ENCODE measurements at places on chromosomes 7 and 10.
A peak's percentile ranks its signal among the peaks of the same experiment; 100 is the strongest.

- no peak for DNase-seq
Observed at GRCh38 chr7:15802425-15802824, 115.9 kb upstream of the MEOX2 start.

DNA sequence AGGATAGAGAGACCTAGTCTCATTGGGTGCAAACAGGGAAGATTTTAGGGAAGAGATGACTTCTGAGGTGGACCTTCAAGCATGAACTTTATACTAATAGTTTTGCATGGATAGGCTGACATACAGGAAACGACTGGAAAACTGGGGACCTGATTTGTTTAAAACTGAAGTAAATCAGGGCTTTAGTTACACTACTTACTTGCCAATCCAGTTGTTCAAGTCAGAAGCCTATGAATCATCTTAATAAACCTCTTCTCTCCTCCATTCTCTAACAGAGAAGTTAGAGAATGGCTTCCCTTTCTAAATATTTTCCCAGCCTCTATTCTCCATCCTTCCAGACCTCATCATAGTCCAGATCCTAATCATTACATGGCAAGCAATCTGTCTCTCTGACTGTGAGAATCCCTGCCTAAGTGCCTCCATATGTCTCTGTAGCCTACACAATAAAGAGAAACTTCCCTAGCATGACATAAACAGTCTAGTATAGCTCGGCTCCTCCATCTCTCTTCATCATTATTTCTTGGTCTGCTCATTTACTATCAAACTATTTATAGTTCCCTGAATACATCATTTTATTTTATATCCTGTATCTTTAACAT lies 55.8 kb downstream of the PRKG1 start:
- DNase-seq, result no peak

DNA sequence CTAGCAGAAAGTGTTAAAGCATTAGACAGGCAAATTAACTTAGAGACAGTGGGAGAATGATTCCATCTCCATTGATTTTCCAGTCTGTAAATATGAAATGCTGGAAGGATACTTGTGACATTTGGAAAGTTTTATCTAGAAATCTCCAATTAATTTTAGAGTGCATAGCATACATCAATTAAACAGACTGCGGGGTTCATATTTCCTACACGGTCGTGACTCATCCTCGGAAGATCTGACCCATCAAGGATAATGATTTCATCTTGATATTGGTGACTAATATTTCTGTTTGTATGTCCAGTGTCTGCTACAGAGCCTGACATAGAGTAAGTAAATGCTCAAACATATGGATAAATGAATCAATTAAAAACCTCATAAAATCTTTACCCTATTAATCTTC lies 474.9 kb downstream of the KCNMA1 start:
- no peak for DNase-seq

- DNase-seq, result peak; percentile 31
Observed at GRCh38 chr10:123043409-123043925, 34.7 kb downstream of the ACADSB start.

- no peak for DNase-seq
Observed at GRCh38 chr10:121813857-121814256, 114.0 kb downstream of the ATE1 start.

DNA sequence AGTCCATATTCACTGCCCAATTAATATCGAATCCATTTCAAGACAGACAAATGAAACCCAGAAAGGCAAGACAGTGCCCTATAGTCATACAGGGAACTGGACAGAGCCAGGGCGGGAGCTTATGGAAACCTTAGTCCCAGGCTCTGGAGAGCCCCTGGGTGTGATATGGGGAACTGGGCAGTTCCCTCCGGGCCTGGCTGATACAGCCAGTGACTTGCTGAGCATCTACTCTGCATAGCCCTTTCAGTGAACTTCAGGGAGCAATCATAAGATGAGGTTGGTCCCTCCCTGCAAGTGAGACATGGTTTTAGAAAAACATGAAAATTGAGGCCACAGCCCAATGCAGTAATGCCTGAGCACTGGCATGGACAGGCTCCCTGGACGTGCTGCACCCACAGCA lies 241.9 kb downstream of the GRID1 start:
- DNase-seq, result no peak

- DNase-seq, result no peak
Observed at GRCh38 chr10:53314876-53315275, 542.3 kb upstream of the MBL2 start.

All from activated naive CD4-positive, alpha-beta T cell treated with anti-CD3 and anti-CD28 coated beads, Interleukin-2, amount 50 U/mL, for 16 hours (primary cell).